Dermis blood vessel endothelial cell (primary cell): ENCODE measurements at places on chromosomes 2 and 18.

GRCh38 chr2:169349535-169349934 is 12.8 kb downstream of the LRP2 start:
- no peak for DNase-seq

GRCh38 chr2:155930312-155930711 is 402.2 kb downstream of the NR4A2 start:
- no peak for DNase-seq

- no peak for DNase-seq
Observed at GRCh38 chr2:121925466-121925865, 170.0 kb downstream of the TSN start.

DNA sequence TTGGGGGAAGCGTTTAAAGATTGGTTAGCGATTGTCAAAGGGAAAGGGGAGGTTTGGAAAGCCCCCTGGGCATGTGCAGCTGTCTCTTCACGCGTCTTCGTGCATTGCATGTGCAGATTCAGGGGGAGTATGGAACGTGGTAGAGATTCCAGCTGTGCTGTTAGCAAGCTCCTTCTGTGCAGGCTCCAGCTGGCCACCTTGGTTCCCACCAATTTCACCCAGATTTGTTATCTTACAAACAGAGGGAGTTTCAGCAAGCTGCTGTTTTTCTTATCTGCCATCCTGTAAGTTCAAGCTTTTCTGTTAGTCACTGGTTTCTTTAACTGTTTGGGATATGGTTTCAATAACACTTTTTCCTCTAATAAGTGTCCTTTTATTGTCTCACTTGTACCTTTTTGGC is 30.4 kb downstream of the FARP2 start:
- DNase-seq: no peak

DNA sequence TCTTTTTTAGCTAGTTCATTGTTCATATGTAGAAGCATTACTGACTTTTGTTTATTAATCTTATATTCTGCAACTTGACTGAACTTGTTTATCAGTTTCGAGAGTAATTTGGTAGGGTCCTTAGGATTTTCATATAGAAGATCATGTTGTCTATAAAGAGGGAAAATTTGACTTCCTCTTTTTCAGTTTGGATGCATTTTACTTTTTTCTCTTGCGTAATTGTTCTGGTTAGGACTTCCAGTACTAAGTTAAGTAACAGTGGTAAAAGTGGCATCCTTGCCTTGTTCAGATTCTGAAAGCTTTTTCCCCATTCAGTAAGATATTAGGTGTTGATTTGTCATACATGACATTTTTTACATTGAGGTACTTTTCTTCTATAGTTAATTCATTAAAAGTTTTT is 726.0 kb downstream of the KCNJ3 start:
- no peak for DNase-seq

DNA sequence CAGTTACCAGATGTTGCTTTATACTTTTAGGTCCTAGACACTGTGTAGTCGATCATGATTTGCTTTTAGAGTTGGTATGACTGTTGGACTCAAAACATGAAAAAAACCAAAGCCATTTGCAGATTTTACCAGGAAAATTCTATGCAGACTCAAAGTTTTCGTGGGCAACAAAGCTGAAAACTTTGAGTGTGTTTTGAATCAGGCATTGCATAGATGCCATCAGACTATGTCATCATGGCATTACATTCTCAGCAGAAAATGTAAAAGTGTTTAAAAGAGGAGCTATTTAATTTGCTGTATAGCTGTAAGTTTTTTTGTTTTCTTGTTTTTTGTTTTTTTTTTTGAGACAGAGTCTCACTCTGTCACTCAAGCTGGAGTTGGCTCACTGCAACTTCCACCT is 43.5 kb upstream of the ELAC1 start:
- DNase-seq: no peak

DNA sequence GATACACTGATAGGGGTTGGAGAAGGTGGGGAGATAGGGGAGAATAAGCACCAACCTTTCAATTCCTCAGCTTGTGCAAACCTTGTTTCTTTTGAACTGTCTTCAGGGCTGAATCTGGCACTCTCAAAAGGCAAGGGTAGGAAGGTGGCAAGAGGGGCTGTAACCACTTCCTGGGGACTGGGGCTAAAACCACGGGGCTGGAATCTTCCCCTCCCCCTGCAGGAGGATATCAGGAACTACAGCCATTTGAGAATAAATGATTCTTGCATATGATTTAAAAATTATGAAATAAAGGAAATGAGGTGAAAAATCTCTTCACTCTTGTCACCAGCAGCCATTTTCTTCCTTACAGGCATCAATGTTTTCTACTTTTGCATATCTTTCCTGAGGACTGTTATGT is 50.8 kb downstream of the ATOH8 start:
- DNase-seq: peak; percentile 43
